CD4-positive, alpha-beta T cell treated with Interleukin-15 for 4 hours (primary cell): ENCODE measurements at places on chromosomes 7 and 10.

DNA sequence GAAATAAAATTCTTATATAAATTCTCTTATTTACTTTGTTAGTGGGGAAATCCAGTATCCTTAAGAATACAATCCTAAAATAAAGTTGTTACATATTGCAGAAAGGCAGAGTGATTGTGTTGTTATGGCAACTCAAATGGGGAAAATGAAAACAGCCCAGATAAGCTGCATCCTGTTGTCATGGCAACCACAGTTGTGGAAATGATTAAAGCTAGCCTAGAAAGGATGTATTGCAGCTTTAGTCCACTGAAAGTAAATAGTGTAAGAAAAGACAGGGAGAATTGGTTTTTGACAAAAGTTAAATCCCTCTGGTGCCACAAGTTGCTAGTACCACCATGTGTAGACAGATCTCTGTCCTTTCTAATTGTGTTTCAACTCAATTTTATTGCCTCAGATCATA is 43.2 kb downstream of the BTRC start:
- DNase-seq = peak; percentile 76

DNA sequence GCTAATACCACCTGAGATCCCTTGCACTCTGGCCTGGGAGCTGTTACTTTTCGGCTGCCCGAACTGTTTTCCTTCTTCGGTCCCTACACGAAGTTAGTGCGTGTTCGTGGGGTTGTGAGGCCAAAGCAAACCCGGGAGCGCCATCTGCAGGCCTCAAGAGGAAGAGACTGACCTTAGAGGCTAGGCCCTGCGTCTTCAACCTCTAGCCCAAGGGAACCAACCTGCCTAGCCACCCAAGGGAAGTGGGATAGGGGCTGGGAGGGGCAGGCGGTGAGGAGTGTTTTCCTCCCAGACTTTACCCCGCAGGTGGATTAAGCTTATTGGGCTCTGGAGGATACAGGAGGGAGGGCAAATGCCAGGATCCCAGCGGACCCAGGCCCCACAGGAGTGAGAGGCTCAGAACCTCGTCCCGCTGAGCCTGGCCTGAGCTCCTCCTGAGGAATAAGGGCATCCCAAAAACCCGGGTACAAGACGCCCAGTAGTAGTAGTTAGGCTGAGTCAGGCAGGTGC is 1.7 kb upstream of the PAX2 start:
- DNase-seq = peak; percentile 32

- DNase-seq = no peak
These were observed 20.2 kb upstream of the VOPP1 start for GRCh38 chr7:55592492-55592891.

DNA sequence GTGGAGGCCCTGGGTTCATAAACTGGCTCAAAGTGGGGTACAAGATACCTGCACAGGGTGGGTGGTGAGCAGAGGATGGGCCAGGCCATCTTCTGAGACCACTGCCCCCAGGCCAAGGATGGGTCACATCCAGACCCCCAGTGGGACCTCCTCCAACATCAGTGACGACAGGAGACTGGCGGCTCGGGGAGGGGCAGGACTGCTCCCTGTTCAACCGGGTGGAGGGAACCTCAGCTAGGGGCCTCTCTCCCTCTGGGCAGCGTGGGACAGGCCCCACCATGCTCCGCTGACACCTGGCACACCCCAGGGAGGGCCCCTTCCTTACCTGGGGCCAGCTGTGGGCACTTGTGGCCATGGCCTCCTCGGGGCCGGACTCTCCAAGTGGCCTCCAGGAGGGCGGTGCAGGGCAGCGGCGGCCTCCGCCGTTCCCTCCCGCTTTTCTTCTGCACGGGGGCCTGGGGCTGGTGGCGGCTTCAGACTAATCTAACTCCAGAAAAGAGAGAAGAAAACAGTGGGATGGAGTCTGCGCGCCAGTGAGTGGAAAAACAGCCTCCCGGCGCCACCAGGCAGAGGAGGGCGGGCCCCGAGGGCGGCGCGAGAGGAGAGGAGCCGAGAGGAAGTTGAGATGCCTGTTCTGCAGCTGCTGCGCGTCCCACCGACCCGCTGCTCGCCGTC is at the start of gene CALHM2:
Gene CALHM2, minus strand, starts transcription at position 540 of the 675 bp plus-strand sequence. CDS start 2,429 bp downstream, outside the sequence.
- DNase-seq = peak; percentile 43

DNA sequence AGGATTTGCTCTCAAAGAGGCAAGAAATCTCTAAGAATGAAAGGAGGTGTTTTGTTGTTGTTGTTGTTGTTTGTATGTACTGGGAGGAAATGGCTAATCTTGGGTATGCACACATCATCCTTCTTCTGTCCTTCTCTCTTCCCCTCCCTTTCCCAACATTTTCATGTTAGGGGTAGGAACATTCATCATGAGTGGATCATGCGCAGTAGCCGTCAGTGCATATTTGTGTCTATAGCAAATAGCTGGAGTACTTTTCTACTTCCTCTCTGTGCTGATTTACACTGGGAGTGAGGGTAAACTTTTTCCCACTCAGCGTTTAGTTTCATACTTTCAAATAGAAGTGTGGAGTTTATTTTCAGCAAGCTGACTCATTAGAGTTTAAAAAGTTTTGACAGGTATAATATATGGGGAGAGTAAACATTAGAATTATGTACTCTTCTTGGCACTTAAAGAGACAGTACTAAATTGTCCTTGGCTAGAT is 80.5 kb upstream of the PRKG1 start:
- DNase-seq = no peak

- DNase-seq = no peak
These were observed 25.9 kb upstream of the YAE1 start for GRCh38 chr7:39540320-39540719.

GRCh38 chr10:67596641-67597040 is 99.4 kb downstream of the CTNNA3 start:
- DNase-seq = no peak

DNA sequence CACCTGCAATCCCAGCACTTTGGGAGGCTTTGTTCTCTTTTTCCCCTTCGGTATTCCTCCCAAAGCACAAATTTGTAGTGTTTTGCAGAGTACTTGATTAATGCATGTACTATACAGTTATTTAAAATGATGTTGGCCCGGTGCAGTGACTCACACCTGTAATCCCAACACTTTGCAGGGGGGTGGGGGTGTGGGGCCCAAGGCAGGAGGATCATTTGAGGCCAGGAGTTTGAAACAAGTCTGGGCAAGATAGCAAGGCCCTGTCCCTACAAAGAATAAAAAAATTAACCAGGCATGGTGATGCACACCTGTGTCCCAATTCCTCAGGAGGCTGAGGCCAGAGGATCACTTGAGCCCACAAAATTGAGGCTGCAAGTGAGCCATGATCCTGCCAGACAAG is 26.8 kb upstream of the FOXK1 start:
- DNase-seq = no peak

DNA sequence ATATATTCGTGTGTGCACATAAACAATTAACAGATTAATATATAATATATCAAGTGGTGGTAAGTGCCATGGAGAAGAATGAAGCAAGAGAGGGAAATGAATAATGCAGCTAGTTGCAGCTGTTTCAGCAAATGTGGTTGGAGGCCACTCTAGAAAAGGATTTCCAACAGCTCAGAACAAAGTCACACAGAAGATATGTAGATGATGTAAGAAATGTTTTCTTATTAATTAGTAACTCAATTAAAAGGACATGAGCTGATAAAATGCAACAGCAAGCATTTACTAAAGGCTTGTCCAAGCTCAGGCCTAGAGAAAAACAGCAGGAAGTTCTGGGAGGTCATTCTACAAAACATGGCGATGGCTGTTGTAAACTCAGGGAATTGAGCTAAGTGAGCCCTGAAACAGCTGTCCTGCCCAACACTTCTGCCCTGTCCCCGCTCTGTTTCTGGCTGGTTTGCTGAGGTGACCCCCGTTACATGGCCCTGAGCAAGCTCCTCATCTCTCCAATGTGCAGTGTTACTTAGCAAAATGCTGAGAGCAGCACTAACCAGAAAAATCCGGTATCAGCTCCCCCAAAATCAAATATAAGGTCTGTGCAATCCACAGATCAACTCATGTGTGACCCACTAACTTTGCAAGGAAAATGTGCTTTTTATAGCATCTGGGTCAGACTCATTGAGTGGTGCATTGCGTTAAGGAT is 23.4 kb upstream of the C10orf67 start:
- DNase-seq = no peak

GRCh38 chr10:70440296-70441160 is 953 bp downstream of the NODAL start:
- no peak for DNase-seq

- no peak for DNase-seq
These were observed 22.9 kb upstream of the GRB10 start for GRCh38 chr7:50805447-50806125.

GRCh38 chr10:101938305-101939007 is 94.9 kb upstream of the KCNIP2 start:
- DNase-seq = no peak

- no peak for DNase-seq
These were observed 17.8 kb upstream of the HKDC1 start for GRCh38 chr10:69202332-69202731.

GRCh38 chr10:119477444-119477843 is 65.1 kb downstream of the RGS10 start:
- DNase-seq = no peak

DNA sequence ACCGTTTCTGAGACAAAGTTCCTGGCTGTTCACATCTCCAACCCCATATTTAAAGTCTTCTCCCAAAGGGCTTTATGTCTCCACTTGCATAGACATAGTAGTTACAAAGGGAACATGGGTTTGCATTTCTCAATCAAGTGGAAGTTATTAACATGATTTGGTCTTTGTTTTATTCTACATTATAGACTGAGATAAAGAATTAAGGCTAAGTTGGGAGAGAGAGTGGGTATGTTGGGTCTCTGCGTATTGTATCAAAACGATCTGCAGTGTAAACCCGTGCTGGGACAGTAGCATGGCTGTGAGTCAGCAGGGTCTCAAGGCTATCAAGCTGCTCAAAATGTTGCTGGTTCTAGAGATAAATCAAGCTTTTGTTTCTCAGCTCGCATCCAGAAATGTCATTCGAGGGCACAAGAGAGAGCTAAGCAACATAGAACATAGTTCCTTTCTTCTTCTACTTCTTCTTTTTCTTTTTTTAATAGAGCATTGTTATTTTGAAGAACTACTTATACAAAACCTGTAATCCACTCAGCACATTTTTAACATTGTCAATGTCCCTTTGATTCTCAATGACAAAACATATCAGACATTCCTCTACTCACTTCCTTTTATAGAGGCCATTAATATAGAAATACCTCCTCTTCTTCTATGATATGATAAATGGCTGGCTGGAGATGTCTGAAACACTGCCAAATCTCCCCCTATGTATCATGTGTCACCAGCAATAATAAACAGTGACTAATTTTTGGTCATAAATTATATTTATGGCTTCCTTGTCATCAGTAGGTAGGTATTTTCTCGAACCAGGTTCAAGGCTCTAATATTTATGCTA is 34.5 kb upstream of the RHOBTB1 start:
- no peak for DNase-seq

DNA sequence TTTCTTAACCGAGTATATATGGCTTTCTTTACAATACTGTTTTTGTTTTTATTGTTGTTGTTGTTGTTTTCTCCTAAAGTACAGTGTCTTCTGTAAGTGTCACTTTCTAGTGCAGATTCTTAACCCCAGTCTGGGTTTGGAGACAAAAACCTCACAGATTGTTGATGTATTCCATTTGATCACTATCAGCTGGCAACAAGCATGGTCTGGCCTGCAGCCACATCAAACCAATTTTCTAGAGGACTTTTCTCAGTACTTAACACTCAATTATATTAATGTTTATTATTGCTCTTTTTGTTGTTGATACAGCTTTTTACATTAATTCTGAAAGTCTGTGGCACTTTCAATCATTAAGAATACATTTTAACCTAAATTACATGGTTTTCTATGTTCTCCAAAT is 17.1 kb downstream of the LRRN3 start:
- DNase-seq = no peak

GRCh38 chr7:9231630-9232121 is 798.3 kb downstream of the NXPH1 start:
- no peak for DNase-seq

- no peak for DNase-seq
These were observed 4.8 kb downstream of the ATP6V0E2 start for GRCh38 chr7:149878523-149878921.

GRCh38 chr7:159209429-159209828 is 64.8 kb upstream of the VIPR2 start:
- no peak for DNase-seq

- peak; percentile 4 for DNase-seq
These were observed 121.3 kb upstream of the WIPF3 start for GRCh38 chr7:29684787-29685650.

GRCh38 chr7:91243591-91244301 is 20.5 kb upstream of the FZD1 start:
- no peak for DNase-seq

DNA sequence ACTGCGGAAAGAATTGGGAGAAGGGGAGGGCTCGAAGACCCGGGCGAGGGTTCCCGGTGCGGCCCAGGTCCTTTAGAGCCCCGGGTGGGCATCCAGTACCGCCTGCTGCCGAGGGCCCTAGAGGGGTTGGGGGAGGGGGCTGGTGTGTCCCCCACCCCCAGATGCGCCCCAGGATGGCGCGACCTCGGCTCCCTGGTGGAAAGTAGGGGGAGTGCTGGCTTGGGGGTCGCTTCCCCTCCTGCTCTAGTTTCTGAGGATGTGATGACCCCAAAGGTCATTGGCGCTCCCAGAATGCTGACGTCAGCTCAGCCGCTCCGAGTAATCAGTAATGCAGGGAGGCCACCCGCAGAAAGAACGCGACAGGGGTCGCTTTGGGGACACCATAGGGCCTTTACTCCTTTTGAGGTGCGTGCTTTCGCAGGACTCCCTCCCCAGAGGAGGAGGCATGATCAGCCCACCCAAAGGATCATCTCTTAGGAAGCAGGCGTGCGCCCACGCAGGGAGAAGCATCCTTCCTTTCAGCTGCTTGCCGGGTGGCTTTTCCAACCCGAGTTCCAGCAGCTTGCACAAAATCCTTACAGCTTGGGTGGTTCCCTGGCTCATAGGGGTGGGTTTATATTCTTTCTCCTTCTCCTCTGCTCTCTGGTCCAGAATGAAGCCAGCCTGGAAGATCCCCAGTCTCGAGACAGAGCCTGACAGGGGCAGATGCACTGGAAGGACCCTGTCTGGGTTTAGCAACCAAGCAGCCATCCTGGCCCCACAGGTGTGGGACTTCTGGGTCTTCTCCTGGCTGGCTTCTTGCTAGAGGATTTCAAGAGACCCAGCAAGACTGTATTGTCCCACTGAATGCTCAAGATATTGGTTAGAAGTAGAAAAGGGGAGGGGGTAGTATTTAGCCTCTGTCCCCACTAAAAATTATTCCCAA is 1.3 kb upstream of the PRKAG2 start:
- no peak for DNase-seq
